ENCODE measurements at places on chromosomes 4 and X. TPM values are rescaled to one million over a fixed set of nuclear protein-coding genes. Genes with fewer than 3 reads are reported as not detected.

The PPBP gene
- total RNA-seq = not detected

The NPNT gene
- not detected for total RNA-seq

The RBM46 gene
- total RNA-seq = not detected

The RBM3 gene
- total RNA-seq = 171 TPM

The SSX3 gene
- not detected for total RNA-seq

The SCD5 gene
- total RNA-seq = 1.9 TPM

The PCDH10 gene
- not detected for total RNA-seq

The MEPE gene
- total RNA-seq = not detected

The RAB41 gene
- total RNA-seq = not detected

The TRO gene
- total RNA-seq = 4.8 TPM

The SHOX gene
- total RNA-seq = not detected

The FGF13 gene
- not detected for total RNA-seq

The GCNA gene
- total RNA-seq = 6.0 TPM

The PLCXD1 gene
- 118 TPM for total RNA-seq

- DNase-seq = no peak
These were observed 165.4 kb upstream of the LDB2 start for GRCh38 chr4:17063888-17064287.

- DNase-seq = no peak
These were observed 41.6 kb upstream of the IGSF1 start for GRCh38 chrX:131330735-131331134.

DNA sequence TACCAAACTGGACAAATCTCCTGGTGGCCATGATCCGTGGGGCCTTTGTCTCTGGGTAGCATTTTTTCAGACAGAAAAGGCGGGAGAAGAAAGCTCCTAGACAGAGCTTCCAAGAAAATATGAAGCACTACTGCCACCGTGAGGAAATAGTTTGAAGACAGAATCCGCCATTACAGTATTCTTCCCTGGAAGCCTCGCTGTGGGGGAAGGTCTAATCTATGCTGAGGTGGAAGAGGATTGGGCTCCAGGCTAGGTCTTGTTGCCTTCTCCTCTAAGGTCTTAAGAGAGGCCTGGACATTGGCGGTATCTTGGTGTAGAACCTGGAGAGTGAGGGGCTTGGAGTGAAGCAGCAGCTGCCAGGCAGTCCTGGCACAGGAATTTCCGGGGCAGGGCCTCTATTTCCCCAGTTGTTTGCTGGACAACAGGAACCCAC, 218.9 kb downstream of the OR13H1 start:
- no peak for DNase-seq

DNA sequence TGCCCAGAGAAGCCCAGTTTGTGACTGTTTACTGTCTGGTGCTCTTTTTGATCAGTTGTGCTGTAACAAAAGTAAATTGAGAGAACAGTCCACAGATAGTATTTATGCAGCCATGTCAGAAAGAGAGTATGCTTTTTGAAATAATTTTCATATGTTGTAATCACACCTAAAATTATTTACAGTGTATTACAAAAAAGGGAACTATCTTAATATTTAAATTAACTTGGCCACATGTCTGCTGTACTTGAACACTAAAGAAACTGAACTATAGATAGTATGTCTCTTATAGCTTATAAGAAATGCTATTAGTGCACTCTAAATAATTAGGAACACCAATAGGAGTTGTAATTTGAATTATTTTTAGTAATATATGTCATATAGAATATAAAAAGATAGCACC, 30.2 kb downstream of the KIAA0232 start:
- DNase-seq = no peak

DNA sequence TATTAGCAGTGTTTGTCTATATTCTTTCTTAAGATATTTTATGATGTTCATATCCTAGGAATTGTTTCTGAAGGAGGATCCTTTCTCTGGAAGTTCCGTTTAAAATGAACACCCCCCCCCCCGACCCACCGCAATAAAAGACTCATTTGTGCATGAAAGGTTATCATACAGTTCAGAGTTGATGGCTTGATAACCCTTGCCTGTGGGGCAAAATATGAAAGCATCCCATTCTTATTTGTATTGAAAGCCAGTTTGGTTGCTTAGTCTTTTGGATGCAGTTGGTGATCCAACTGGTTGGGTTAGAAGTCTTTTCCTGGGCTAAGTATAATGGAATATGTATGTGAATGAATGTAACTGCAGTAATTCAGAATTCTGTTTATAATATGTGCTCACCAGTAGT, 8.3 kb downstream of the INTS6L start:
- DNase-seq = no peak

DNA sequence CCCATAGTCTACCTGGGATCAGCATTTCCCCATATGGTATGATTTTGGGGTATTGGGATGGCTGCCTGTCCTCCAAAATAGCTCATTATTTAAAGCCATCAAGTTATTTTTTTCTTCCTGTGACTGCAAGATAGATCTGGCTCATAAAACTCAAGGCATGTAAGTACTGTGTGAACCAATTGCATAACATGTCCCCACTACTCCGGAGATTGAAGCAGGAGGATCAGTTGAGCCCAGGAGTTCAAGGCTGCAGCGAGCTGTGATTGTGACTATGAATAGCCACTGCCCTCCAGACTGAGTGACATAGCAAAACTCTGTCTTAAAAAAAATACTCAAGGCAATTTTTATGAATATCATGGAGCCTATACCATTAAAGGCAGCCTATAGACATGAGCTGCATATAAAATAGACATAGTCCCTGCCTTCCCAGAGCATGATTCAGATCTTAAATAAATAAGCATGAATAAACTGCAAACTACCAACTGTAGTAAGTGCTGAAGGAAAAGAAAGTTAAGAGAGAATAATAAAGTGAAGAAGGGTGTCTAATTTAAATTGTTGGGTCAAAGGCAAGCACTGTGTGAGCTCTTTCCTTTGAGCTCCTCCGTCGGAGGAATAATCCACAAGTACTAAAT, 16.9 kb upstream of the MMAA start:
- DNase-seq = no peak

GRCh38 chr4:154720123-154720522, 23.7 kb upstream of the LRAT start:
- DNase-seq = no peak

GRCh38 chr4:76957004-76957738, 7.6 kb downstream of the SEPTIN11 start:
- DNase-seq = no peak

- no peak for DNase-seq
These were observed 126.8 kb downstream of the GPR143 start for GRCh38 chrX:9638871-9639270.

GRCh38 chr4:150211799-150212445, 133.7 kb downstream of the DCLK2 start:
- DNase-seq = no peak

GRCh38 chr4:7598939-7599790, 164.4 kb upstream of the PSAPL1 start:
- DNase-seq = no peak

- no peak for DNase-seq
These were observed 247.4 kb downstream of the ADGRA3 start for GRCh38 chr4:22268350-22269025.

- no peak for DNase-seq
These were observed 978.3 kb upstream of the TENM3 start for GRCh38 chr4:181264893-181265292.

GRCh38 chrX:134732676-134733075, 74.4 kb upstream of the PLAC1 start:
- DNase-seq = no peak

DNA sequence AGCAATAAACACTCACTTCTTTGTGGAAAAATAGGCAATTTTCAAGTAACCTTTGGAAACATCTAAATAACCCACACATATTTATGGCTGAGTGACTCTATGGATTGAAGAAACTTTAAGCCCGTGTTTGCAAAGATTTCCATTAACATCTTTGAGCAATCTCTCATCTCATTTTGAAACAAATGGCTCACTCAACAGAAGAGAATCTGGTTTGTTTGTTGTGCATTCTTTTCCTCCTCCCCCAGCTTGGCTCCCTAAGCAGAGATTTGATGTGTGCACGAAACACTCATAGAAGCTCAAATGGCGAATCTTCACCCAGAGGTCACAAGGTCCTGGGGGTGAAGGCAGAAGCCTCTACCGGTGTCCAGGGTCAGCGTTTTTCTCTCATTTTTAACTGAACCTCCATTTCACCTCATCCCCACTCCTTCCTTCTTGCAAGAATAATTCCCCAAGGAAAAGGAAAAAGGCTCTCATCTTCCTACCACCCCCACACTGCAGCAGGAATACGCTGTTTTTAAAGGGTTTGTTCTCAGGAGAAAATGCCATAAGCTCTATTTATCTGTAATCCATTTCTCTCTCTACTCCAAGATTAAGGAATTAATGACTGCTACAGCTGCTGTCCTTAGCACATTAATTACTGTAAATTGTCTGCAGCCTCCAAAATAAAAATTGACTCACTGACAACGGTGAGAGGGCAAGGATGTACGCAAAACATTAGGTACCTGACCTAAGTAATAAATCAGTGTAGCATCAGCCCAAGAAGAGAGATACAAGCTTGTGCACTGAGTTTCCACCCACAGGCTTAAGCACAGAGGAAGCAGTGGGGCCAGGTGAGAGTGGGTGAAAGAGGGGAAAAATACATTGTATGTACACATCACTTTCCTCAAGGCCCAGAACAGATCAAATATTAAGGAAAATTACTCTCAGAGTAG, 307.6 kb upstream of the NOCT start:
- DNase-seq = no peak

- DNase-seq = no peak
These were observed 537.1 kb upstream of the CXorf51A start for GRCh38 chrX:147351644-147352043.

GRCh38 chrX:77900688-77901087, 1.4 kb downstream of the COX7B start:
- no peak for DNase-seq

DNA sequence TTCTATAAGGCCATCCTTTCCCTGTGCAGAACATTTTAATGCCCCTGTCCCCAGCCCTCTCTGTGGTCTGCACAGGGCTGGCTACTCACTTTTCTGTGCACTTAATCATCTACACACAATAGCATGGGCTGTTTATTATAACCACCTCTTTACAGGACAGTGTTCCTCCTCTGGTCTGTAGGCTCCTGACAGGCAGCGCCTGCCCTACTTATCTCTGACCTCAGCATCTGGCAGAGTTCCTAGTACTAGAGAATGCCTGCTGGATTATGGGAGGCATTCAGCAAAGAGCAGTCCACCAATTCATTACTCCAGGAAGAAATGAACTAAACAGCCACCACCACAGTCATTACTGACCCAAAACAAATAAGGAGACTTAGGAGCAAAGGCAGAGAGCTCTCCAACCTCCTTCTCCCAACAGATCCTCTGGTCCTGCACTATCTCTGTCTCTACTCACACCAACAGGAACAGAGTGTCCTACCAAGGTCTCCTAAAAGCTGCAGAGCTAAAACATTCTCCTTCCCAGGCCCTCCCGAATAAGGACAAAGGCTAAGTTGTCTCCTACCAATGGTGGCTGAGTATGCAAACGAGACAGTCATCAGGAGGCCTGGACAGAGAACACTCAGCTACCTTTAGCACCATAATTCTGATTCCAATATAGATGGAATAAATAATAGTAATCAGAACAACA, 279.2 kb downstream of the QDPR start:
- no peak for DNase-seq

GRCh38 chr4:73676861-73677323, 56.7 kb upstream of the RASSF6 start:
- DNase-seq = no peak

DNA sequence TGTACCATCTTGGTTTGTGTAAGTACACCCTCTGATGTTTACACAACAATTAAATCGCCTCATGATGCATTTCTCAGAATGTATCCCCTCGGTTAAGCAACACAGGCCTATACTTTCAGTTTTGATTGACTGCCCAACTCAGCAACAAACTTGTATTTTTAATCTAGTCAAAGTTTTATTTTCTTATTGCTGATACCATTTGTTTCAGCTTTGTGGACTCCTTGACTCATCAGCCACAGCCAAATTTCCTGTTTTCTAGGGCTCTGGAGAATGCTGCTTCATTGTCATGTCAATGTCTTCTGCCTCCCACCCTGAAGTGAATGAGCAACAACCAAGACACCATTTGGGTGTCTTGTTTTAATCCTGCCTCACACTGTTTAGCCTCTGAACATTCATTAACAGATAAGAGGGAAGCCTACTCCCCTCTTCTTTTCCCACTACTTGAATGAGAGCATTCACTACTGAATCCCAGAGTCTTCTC, 14.0 kb downstream of the BBS12 start:
- DNase-seq = no peak

DNA sequence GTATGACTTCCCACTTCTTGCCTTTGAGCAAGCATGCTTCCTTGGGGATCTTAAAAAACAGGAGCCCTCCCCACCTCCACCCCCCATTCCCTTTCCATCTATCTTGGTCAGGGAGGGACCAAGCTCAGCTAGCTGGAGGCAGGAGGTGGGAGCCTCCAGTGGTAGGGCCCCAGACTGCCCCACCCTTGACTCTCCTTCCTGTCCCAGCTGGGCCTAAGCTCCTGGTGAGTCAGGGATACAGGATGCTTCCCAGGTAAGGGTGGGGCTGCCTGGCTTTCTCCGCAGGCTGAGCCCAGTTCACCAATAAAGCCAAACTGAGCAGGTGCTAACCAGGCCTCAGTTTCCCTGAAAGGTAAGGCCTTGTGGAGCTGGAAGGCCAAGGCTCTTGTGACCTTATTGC, 15.2 kb downstream of the EFNB1 start:
- no peak for DNase-seq

- no peak for DNase-seq
These were observed 30.3 kb downstream of the NFKB1 start for GRCh38 chr4:102531462-102531861.

DNA sequence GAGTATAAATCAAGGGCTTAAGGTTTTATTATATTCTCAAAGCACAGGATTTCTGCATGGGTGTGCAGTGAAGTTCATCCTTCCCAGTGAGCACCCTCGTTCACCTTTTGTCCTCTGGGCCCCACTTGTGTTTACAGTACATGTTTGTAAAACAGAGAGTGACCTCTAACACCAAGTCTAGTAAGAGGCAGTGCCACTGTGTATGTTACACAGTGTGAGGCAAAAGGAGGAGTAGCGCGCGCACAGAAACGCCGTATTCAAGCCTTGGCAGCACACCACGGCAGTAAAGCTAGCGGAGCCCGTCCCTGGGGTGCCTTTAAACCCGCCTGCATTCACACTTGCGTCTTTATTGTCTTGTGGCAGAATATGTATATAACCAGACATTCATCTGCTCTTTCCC, 51.9 kb downstream of the CCNI start:
- no peak for DNase-seq

DNA sequence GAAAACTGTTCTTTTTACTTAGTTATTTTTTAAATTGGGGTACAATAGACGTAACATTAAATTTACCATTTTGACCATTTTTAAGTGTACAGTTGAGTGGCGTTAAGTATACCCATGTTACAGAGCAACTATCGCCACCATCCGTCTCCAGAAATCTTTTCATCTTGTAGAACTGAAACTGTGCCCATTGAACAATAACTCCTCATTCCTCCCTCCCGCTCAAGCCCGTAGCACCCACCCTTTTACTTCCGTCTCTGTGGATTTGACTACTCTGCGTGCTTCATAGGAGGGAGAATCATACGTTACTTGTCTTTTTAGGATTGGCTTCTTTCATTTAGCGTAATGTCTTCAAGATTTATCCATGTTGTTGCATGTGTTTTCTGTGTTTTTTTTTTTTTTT, 55.3 kb downstream of the TMEM131L start:
- DNase-seq = no peak

GRCh38 chrX:156002507-156002906, 5.0 kb downstream of the IL9R start:
- DNase-seq = no peak

- DNase-seq = peak; percentile 67
These were observed 1.4 kb downstream of the RPS6KA3 start for GRCh38 chrX:20265221-20265725.
